ENCODE measurements at places on chromosomes 2 and 18.

DNA sequence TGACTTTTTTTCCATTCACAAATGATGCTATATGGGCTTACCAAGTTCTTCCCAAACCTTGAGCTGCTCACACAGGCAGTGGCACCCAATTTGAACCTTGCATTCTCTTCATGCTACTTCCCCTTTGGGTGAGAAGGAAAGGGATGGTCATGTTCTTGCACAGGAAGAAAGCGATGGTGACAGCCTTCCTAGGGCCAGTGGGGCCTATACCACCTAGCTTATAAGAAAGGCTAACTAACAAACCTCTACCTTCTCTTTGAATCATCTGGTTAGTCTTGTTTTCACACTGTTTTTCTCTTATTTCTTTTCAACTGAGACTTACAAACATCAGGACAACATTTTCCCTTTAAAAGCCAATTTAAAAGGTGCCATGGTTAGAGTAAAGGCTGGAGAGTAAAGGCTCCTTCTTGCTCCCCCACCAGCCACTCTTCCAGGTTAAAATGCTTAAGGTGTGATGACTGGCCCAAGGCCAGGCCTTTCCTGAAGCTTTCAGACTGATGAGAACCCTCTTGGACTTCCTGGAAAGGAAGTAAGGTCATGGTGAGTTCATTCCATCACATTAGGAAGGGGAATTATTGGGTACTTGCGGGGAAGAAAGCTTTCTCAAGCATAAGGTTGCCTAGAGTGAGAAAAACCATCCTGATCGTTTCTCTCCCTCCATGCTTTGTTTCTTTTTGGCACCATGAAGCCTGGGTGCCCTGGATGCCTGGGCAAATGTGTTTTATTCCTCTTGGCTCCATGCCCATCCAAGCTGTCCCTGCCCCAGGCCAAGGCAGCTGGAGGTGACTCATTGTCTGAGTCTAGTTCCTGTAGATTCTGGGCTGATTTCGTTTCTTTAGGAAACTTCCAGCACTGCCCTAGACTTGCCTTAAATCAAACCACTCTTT is 41.4 kb upstream of the ITGB6 start:
- DNase-seq: no peak

- DNase-seq: no peak
Observed at GRCh38 chr2:8638327-8638726, 43.5 kb upstream of the ID2 start.

- no peak for DNase-seq
Observed at GRCh38 chr2:241983571-241984270, 114.2 kb downstream of the RTP5 start.

- DNase-seq: no peak
Observed at GRCh38 chr2:8448824-8449556, 232.9 kb upstream of the ID2 start.

GRCh38 chr18:22946846-22947245 is 13.7 kb downstream of the RBBP8 start:
- no peak for DNase-seq

GRCh38 chr2:139469985-139470384 is 689.8 kb upstream of the NXPH2 start:
- no peak for DNase-seq

GRCh38 chr2:55493220-55493619 is 26.3 kb upstream of the CFAP36 start:
- DNase-seq: no peak

- DNase-seq: no peak
Observed at GRCh38 chr2:105188343-105188742, 53.2 kb upstream of the GPR45 start.

GRCh38 chr2:190205657-190206056 is 114.0 kb downstream of the HIBCH start:
- DNase-seq: no peak

DNA sequence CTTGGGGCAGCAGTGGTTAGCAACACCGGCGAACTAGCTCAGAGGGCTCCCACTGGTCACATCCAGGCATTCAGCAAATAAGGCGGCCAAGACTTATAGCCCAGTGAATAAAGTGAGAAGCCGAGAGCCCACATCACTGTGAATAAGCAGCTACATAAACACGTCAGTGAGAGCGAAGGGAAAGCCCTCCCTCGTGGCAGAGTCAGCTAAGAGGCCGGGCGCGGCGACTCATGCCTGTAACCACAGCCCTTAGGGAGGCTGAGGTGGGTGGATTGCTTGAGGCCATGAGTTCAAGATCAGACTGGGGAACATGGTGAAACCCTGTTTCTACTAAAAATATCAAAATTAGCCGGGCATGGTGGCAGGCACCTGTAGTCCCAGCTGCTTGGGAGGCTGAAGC is 5.2 kb downstream of the D2HGDH start:
- DNase-seq: no peak

GRCh38 chr2:3005859-3006501 is 371.6 kb downstream of the EIPR1 start:
- no peak for DNase-seq

GRCh38 chr2:57408587-57408986 is 638.0 kb upstream of the VRK2 start:
- no peak for DNase-seq

DNA sequence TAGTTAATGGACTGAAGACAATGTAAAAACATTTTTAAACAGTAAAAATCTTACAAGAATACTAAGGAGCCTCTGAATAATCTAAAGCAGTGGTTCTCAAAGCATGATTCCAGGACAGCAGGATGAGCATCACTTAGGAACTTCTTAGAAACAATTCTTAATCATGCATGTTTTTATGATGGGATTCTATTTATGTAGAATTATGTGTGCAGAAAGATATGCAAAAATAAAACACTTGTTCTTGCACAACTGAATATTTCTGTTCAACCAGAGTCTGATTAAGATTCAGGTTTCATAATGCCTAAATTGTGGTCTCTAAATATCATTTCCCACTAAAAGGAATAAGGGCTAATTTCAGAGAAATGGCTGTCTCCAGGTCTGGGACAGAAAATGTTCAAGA is 69.2 kb upstream of the MTIF2 start:
- DNase-seq: no peak

DNA sequence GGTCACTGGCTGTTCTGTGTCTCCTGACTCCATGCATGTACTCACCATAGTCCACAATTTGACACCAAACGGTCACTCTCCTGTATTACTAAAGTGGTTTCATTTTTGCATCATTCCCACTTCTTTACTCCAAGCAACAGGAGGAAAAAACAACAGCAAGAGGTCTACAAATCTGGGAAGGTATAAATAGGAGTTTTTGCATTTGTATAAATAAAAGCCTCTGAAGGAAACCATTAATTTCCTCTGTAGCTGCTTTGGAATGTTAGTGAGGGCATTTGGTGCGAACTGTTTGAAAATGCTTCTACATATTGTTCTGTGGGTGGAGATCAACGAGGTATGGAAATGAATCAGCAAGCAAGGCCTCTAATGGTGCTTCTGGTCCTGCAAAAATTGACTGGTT is 148.5 kb upstream of the DLX2 start:
- no peak for DNase-seq

Data from NCI-H1436 treated with DMSO at 0.1 percent for 48 hours (cell line).